ENCODE measurements at places on chromosomes 13 and 19.

DNA sequence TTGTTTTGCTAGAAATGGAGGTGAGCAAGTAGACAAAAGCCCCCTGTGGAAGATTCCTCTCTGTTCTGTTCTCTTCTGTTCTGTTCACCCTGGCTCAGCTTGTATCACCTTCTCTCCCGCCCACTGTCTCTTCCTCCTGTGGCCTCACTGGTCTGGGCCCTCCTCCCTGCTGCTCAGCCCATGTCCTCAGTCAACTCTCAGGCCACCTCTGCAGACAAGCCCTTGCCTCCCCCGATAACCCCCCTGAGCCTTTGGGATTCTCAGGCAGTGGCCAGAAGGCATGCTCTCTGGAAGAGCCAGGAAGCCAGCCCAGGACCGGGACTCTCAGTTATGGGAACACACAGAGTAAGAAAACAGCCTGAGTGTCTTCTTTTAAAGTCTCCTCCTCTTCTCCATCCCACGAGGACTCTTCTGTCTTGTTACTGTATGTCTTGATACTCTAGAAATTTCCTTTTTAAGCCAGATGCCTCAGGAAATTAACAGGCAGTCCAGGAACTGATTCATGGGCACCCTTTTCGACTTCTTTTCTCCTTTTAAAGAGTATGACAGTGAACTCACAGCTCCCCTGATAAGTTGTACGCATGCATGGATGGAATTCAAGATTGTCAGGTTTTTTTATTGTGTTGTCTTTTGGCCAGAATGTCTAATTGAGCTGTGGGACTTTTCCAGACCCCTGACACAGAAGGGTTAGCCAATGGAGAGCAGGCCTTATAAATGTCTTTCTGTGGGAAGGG, 33.7 kb downstream of the SHISA2 start:
- no peak for DNase-seq

DNA sequence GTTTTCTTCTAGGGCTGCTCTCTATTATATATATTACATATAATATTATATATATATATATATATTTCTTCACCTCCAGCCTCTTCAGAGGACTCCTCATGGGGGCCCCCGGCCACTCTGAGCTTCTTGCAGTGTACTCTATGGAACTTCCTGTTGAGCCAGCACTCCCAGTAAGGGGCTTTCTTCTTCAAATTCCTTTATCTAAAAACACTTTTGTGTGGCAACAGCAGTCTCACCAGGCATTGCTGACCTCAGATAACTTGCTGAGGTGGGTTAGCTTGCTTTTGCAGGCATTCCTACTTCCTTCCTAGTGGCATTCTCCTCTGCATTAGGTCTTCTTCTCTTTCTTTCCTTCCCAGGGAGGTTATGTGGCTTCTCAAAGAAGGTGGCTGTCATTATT, 381.5 kb downstream of the MYO16 start:
- DNase-seq, result no peak

GRCh38 chr13:79212064-79212619, 193.9 kb downstream of the RBM26 start:
- DNase-seq, result no peak

GRCh38 chr13:59790626-59791025, 373.1 kb downstream of the DIAPH3 start:
- no peak for DNase-seq

DNA sequence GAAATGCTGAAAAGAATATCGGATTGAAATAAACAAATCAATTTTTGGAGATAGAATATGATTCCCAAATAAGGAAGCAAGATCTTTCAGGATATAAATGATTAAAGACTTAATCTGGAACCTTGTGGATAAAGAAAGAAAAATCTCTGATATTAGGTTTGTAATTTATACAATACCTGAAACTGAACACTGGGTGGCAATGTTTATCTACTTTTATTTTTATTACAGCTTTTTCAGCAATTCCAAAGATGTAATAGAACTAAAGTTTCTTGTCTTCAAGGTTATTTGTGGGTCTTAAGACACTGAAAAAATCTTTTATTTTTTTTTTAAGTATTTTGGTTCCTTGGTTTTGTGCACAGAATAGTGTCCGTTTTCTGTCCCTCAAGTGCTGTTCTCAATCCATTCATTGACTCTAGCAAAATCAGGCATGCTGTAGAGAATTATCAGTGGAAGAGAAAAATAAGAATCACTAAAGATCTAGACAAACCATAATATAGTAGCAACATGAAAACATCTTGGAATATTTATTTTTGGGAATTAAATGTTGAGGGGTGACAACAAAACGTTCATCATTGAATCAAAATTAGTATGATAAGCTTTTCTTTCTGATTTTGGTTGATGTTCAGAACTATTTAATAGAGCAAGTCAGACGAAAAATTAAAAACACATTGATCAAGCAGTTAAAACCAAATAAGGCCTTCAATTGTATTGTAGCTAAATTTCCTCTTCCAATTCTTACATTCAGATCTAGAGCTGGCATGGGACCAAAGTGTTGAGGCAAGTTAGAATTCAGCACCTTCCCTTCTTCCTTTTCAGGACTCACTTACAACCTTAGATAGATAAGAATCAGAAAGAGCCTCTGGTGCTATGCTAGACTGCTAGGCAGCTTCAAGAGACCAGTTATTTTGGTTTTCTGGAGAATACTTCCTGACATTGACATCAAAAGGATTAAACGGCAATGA, 704.4 kb upstream of the PCDH20 start:
- no peak for DNase-seq

DNA sequence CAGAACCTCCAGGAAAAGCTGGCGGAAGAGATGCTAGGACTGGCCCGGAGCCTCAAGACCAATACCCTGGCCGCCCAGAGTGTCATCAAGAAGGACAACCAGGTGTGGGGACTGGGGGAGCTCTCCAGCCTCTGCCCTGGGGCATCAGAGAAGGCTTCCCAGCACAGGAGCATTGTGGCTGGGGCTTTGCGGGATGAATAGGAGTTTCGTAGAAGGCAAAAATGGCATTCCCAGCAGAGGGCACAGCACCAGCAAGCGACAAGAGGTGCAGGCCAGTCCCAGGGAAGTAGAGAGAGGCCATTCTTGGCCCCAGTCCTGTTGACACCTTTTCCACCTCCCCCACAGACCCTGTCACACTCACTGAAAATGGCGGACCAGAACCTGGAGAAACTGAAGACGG, 4.1 kb downstream of the USE1 start:
- no peak for DNase-seq

- DNase-seq, result no peak
Measured at GRCh38 chr19:9909251-9909650, 27.1 kb downstream of the OLFM2 start.

DNA sequence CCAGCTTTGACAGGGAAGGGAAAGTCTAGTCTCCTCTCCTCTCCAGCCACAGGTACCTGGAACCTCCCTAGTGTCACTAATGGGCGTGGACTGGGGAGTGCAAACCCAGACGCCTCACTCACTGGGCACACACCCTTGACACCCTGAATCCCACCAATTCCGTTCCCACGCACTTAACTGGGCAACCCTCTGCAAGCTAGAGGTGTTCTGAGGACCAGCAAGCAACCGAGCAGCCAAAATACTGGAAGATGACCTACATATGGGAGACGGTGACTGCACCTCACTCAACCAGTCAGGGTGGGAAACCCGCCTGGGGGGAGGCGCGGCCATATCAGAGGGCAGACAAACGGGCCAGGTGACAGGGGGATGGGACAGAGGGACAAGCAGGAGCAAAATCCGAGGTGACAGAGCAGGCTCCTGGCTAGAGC, 991 bp downstream of the ABHD17A start:
- DNase-seq, result no peak

GRCh38 chr19:14432791-14433553, at the start of gene PKN1:
TSS of gene PKN1 (plus strand) at chr19:14433306. CDS start at chr19:14433522, 216 bp downstream.
- DNase-seq, result peak; percentile 58

GRCh38 chr13:37598597-37598996, at the start of gene POSTN:
TSS of gene POSTN (minus strand) at chr13:37598768. CDS start at chr13:37598726, 42 bp downstream.
- no peak for DNase-seq
